ENCODE measurements at places on chromosomes 7 and 10. TPM values are rescaled to one million over a fixed set of nuclear protein-coding genes. Genes with fewer than 3 reads are reported as not detected.

DNA sequence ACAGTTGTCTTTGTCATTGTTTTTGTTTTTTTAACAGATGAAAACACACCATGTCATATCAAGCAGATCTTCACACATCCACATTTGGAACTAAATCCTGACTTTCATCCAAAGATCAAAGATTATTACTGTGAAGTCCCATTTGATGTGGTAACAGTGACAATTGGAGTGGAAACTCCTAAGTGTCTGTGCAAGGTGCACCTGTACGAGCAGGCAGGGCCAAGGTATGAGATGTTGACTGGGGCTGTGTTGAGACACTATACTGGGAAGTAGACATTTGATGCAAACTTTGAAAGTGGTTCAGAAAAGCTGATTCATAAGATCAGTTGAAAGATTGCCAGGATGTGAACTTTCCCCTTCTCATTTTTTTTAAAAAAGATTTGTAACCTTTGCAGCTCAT is 152.3 kb downstream of the CPED1 start:
- no peak overlapping the region for H3K27ac ChIP-seq
- H3K27me3 ChIP-seq = no peaks in the 10 kb centered on the region
- H3K36me3 ChIP-seq = peaks cover 39% of the 10 kb centered on the region
- peaks cover 13% of the 10 kb centered on the region for H3K4me1 ChIP-seq
- no peak overlapping the region for H3K4me3 ChIP-seq
- no peak for DNase-seq

DNA sequence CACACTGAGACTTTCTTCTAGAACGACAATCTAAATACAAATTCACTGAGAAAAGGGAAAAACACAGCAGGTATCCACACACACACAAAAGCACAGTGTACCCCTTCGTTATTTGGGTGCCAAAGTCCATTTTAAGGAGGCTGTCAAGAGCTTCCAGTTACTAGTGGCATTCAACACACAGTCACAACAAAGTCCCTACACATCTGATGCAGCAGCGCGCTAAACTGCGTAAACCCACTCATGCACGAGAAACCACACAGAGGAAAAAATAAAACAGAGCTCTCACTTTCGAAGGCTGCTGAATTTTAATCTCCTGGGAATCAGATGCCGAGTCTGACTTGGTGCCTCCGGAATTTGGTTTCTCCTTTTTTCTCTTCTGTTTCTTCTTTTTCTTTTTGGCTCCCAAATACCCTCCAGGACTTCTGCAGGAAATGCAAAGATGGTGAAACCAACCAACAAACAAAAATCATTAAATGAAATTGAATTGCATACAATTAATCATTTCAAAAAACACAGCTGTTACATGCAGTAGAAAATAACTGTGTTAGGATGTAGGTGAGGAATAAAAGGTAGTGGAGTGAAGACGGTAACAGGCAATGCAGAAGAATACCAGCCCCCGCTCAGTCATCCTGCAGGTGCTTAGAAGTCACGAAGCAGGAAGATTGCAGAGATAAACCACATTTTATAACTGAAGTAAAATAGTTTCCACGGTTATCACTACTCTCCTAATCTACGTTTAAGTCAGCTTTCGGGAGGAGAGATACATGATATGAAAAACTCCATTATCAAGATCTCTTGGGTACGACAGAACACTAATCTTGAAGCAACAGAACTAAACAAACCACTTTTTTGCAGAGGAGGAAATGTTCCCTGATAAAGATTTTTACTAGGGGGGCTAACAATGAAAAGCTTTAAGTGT is 27.1 kb downstream of the NMT2 start:
- peaks cover 39% of the 10 kb centered on the region for H3K36me3 ChIP-seq
- no peak overlapping the region for H3K27ac ChIP-seq
- H3K4me3 ChIP-seq = no peak overlapping the region
- DNase-seq = no peak
- peaks cover 51% of the 10 kb centered on the region for H3K4me1 ChIP-seq

KIFBP gene
- total RNA-seq = 56.2 TPM

AKR1C1 gene
- total RNA-seq = 2.3 TPM

DNA sequence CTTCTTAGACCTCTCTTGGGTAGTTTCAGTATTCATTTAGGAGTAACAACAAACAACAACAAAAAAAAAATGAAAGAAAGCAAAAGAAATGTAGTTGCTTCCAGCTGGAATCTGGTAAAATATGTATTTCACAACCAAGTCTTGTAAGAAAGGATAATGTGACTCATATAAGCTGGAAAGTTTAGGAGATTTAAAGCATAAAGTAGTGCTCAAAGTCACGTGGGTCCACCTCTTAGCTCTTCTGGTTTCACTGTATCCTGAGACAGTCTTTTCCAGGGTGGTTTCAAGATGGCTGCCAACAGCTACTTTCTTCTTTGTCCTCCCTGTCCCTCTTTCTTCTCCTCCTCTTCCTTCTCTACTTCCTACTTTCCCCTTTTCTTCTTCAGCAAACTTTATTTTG is 69.5 kb upstream of the CDK13 start:
- H3K27ac ChIP-seq = no peak overlapping the region
- no peak overlapping the region for H3K4me3 ChIP-seq
- H3K4me1 ChIP-seq = no peaks in the 10 kb centered on the region
- peaks cover 4% of the 10 kb centered on the region for H3K36me3 ChIP-seq

DNA sequence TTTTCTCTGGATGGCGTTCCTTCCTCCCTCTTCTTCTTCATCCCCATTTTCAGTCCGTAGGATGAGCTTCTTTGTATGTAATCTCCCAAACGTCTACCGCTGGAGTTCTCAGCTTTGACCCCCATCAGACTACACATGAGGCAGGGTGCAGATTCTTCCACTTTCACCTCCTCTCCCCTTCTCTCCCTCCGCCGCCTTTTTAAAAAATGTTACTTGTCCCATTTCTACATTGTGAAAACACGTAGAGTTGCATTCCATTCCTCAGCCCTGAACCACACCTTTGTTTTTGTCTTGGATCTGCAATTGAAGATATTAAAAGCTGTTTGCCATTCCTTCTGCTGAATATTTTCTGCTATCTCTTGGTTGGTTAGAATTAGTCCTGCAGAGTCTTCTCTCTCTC is 6.2 kb downstream of the ADIRF start:
- H3K4me3 ChIP-seq = no peak overlapping the region
- H3K27me3 ChIP-seq = peaks cover 9% of the 10 kb centered on the region
- H3K4me1 ChIP-seq = peaks cover 44% of the 10 kb centered on the region
- DNase-seq = no peak
- H3K27ac ChIP-seq = no peak overlapping the region

- DNase-seq = no peak
- H3K27ac ChIP-seq = no peak overlapping the region
- H3K4me1 ChIP-seq = peaks cover 7% of the 10 kb centered on the region
These were observed 42.1 kb upstream of the RASGEF1A start for GRCh38 chr10:43308986-43309385.

SPDYE9 gene
- not detected for total RNA-seq

FGFR2 gene
- total RNA-seq = not detected

TRIM73 gene
- 0.63 TPM for total RNA-seq

KIN gene
- total RNA-seq = 14.0 TPM

CHAT gene
- total RNA-seq = not detected

ATP6V1F gene
- total RNA-seq = 164 TPM

DNA sequence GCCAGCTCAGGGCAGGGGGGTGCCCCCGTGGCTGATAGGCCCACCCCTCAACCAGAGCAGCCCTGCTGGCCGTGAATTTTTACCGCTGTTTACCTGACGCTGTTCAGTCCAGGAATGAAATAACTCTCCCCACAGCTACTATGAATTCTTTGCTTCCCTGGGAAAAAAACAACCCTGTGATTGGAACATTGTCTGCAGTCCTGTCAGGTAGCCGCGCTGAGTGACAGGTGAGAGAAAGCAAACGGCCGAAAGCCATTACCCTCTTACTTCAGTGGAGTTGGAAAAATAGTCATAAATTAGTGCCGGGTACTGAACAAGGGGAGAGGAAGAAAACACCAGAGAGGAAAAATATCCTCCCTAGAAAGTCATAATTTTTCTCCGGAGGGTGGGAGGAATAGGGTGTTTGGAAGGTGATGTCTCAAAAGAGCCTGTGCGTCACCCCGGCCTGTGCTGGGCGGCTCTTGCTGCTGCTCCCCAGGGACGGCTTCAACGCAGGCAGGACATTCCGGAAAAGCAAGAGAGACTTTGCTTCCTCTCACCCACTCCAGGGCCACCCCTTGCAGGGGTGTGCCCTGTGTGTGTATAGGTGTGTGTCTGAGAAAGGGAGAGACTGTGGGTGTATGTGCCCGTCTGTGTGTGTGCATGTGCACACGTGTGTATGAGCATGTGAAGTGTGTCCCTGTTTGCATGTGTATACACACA is 69.0 kb downstream of the CDH23 start:
- H3K4me1 ChIP-seq = no peaks in the 10 kb centered on the region
- H3K4me3 ChIP-seq = no peak overlapping the region
- peaks cover 31% of the 10 kb centered on the region for H3K27me3 ChIP-seq
- H3K36me3 ChIP-seq = no peaks in the 10 kb centered on the region

- no peak overlapping the region for H3K27ac ChIP-seq
- H3K4me1 ChIP-seq = peaks cover 33% of the 10 kb centered on the region
- no peaks in the 10 kb centered on the region for H3K27me3 ChIP-seq
- H3K36me3 ChIP-seq = no peaks in the 10 kb centered on the region
These were observed 6.4 kb downstream of the UBTD1 start for GRCh38 chr10:97505152-97505551.

Data from HFFc6 (cell line).